ENCODE measurements at places on chromosomes 7 and 10.

DNA sequence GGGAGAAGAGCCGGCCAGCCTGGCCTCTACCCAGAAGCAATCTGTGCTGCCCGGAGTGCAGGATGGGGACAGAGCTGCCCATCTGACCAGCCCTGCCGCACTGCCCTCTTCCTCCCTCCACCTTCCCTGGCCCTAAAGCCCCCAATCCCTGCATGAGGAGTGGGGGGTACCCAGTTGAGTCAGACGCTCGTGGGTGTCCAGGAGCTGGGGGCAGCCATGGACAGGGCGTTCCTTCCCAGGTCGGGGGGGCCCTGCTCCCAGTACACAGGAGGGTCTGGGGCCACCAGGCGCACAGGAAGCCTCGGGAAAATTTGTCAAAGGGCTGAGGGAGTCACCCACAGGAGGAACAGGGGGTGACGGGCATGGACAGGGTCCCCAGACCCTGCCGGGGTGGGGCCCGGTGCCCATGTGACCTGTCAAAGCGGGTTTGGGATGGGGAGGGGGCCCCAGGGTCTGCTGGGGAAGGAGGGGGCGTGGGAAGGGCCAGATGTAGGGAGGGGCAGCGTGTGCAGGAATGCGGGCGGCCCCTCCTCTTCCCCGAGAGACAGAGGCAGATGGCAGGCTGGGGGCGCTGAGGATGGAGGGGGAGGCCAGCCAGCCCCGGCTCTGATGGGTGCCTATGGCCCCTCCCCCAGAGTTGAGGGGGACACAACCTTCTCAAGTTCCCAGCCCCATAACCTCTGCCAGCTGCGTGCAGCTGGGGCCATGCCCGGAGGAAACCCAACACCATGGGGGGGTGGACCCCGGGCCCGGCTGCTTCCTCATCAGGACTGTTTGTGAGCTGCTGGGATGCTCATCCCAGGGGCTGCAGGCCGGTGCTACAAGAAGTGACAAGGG is 21.5 kb upstream of the GRIFIN start:
- no peak for DNase-seq

GRCh38 chr10:3496138-3496537 is 288.9 kb downstream of the KLF6 start:
- DNase-seq = no peak

- no peak for DNase-seq
Observed at GRCh38 chr7:1041551-1042491, 2.5 kb upstream of the GPR146 start.

DNA sequence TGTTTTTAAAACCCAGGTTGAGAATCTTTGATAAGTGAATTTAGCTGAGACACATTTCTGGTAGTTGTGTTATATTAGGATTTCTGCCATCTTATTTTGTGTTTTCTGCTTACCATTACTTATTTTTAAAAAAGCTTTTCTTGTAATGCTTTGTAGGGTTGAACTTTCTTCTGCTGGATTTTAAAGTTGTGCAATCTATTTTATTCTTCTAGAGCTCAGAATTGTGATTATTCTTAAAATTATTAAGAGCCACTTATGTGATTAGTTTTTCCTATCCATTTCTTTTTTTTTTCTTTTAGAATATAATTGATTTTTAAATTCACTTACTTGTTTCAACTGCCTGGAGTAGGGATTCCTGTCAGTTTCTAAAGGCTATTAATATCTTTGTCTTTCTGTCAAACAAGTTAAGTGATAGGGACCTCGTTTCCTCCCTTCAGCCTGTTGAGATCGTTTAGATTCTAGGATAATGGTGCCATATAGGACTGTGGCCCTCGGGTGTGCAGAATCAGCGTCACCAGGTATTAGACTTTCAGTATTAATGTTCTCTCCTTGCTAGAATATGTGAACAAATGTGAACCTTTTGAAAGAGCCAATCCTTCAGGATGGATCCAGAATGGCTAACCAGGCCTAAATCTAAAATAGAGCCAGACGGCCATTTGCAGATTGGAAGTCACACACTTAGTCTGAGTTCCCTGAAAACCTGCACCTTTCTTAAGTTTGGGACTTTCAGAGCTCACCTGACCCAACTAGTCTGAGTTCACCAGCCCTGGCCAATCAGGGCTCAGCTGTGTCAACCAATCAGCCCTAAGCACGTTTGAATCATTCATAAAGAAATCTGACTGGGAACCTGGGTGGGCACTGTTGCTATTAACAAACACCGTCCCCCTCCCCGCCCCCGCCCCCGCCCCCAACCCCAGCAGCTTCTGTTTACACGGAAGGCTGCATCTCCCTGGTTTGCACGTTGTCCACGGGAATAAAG is 26.2 kb downstream of the CUX1 start:
- no peak for DNase-seq

DNA sequence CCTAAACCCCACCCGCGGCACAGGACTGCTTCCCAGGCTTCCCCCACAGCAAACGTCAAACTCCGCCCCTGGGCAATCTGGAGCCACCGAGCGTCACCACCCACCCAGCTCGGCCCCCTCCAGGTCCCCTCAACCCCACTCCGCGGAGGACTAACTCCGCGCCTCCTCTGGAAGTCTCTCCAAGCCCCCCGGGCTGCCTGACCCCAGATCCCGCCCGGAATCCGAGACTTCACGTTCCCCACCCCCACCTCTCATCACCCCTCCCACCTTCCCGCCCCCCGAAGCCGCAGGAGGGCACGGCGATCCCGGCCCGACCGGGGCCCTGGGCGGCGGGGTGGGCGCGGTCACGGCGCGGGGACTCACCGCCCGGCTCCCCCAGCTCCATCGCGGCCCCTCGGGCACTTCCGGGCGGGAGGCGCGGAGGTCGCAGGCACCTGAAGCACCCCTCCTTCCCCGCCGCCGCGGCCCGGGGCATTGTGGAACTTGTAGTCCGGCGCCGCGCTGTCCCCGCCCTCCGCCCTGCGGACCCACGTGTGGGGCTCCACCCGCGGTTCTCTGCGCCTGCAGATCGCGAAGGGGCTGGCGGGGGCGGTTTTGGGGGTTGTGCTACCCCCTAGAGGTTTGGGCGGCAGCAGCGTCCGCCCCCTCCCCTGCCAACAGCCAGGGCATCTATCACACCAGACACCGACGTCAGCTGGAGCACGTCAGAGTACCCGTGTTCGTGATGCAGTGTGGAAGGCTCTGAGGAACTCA is at the start of gene TMUB1:
TSS of gene TMUB1 (minus strand) at position 423 of the 753 bp plus-strand sequence. CDS start 930 bp downstream, outside the sequence.
- DNase-seq = peak; percentile 89

- DNase-seq = no peak
Observed at GRCh38 chr7:88387368-88387767, 80.7 kb upstream of the STEAP4 start.

DNA sequence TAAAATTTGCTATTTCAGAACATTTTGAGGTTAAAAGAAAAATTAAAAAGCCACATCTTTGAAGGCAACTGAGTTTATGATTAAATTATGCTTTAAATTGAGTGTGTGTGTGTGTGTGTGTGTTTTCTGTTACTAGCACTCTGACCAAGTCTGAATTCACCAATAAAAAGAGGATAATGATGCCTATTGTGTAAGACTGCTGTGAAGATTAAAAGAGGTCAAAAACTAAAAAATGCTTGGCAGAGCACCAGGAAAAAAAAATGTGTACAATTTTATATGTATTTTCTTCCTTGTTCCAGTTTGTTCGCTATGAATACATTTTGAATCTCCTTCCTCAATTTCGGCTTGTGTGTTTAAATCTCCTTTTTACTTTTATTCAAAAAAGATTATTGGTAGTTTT is 316.6 kb upstream of the MAGI2 start:
- DNase-seq = no peak

GRCh38 chr10:48577158-48577557 is 27.7 kb downstream of the ARHGAP22 start:
- DNase-seq = no peak

GRCh38 chr10:29712108-29712507 is 77.3 kb upstream of the SVIL start:
- no peak for DNase-seq

GRCh38 chr10:110522365-110522988 is 24.8 kb downstream of the DUSP5 start:
- DNase-seq = no peak

DNA sequence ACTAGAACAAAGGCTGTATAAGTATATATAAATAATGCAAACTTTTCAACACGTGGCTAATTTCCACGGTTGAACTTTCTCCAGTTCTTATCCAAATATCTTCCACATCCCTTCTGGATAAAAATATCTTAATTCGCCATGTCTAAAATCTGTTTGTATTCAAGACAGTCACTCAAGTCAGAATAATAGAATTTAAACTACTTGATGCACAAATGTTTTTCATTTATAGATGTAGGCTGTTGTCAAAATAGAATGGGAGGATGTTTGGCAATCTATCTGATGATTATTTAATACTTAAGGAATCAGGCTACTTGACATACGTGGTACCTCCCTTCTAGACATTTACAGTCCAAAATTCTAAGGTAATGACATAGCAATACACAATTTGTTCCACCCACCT is 204.3 kb downstream of the TWIST1 start:
- DNase-seq = no peak

GRCh38 chr10:510415-510881 is 179.0 kb downstream of the DIP2C start:
- DNase-seq = no peak

DNA sequence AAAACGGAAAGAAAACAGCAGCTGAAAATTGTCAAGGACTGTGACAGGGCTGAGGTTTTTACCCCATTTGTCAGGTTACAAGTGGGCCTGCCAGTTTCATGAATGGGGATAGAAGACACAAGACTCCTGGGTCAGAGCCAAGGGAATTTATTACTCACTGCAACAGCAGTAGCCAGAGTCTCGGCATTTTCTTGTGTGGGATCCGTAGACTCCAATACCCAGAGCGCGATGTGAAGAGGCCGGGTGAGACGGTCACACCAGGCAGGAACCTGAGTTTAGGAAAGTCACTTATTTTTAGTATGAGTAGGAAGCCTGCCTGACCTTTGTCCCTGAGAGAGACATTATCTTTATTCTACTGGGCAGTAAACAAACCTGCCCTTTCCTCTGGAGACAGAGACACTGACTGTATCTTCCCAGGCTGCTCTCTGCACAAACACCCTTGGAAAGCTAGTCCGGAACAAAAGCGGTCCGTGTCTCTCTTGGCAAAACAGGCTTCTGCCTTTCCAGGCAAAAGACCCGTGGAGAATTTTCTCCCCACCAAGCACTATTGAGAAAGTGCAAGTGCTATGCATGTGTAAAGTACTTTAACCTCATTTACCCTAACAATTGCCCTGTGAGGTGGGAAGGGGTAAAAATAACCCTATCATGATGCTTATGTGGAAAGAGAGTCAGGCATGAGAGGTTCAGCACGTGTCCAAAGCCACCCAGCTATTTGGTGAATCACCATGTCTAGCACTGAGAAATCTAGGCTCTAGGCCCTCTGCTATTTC is 58.4 kb downstream of the JCAD start:
- no peak for DNase-seq

- DNase-seq = no peak
Observed at GRCh38 chr7:156823435-156823834, 69.5 kb downstream of the LMBR1 start.

- DNase-seq = peak; percentile 35
Observed at GRCh38 chr10:33248638-33249037, 85.8 kb downstream of the NRP1 start.

- no peak for DNase-seq
Observed at GRCh38 chr10:23556727-23557440, 118.0 kb downstream of the OTUD1 start.

GRCh38 chr7:135342887-135343286 is 109.2 kb downstream of the STRA8 start:
- no peak for DNase-seq

DNA sequence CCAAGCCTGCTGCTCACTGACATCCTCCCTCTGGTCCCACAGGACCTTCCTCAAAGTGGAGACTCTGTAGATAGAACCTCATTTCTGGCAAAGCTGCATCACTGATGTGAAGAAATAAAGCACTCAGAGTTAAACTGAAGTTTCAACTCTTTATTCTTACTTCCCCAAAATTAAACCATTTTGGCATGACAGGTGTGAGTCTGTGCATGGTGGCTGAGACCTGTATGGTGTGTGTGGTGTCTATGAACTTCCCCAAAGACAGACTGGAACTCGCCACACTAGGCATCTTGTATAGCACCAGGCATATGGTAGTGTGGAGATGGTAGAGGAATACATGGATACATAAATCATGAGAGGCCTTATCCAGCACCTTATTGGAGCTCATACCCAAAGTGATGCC is 6.6 kb upstream of the WDFY4 start:
- DNase-seq = no peak

GRCh38 chr10:21943633-21944265 is 59.8 kb downstream of the DNAJC1 start:
- DNase-seq = no peak

DNA sequence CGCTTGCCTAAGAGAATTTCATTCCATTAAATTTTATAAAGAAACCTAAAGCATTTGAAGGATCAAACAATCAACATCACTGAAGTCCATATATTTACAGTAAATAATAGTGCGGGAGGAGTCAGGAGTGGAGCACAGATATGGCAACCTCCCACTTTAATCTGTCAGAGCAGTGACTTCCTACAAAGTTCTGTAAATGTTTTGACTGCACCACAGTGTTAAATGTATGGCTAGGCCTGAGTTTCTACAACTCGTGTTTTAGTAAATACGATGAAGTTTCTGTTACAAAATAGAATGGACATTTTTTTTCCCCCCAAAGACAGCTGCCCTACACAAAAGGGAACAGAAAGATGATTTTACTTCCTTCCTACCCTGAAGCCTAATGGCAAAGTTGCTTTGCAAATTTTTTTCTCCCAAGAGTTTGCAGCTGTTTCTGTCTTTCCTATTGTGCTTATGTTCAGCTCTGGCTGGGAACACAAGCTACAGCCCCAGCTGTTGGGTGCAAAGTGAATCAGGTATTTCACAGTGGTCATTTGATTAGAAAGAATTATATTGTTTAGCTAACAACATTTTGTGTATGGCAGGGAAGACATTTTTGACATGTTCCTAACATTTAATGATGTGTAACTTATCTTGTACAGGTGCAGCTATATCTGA is 62.1 kb downstream of the MET start:
- no peak for DNase-seq

GRCh38 chr10:71368643-71369042 is 28.1 kb upstream of the CDH23 start:
- DNase-seq = no peak

DNA sequence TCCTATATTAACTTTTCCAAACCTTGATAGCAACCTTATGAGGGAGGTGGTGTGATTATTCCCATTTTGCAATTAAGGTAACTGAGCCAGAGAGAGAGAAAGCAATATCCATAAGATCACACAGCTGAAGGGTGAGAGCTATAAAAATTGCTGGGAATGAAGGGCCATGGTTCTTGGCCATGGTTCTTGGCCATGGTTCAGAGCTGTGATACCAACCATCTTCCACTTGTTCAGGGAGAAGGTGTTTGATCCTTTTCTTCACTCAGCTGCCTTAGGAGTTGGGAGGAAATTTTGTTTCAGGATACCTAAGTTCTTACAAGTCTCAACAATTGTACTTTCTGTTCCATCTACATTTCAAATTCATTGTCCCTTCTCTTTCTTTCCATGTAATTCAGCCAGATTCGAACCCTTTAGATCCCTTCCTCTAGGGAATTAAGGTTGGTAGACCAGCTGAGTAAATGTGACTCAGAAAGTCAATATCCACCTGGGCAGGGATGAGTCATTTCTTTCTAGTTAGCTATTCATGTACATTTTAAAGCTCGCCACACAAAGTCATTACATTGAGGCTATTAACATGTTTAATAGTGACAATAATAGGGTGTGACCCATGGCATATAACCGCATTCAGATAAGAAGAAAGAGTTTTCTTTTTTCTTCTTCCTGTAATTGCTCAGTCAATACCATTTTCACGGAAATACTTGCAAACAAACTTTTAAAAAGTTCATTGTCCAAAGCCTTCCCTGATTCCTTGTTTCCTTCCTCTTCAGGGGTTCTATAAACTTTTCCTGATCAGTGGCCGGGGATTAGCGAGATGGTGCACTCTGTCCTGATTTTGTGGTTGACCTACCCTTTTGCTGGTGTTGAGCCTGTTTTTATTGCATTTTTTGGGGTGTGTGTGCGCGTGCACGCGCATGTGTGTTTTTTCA is 143.4 kb downstream of the TCF7L2 start:
- DNase-seq = peak; percentile 15

Measured in CD4-positive, CD25-positive, alpha-beta regulatory T cell (primary cell).